Thyroid gland (tissue), 4 donors: ENCODE measurements at places on chromosomes 3 and 15.
A peak's percentile ranks its signal among the peaks of the same experiment; 100 is the strongest.

GRCh38 chr15:44490622-44491021 lies 46.3 kb upstream of the EIF3J start:
- no peak for DNase-seq

DNA sequence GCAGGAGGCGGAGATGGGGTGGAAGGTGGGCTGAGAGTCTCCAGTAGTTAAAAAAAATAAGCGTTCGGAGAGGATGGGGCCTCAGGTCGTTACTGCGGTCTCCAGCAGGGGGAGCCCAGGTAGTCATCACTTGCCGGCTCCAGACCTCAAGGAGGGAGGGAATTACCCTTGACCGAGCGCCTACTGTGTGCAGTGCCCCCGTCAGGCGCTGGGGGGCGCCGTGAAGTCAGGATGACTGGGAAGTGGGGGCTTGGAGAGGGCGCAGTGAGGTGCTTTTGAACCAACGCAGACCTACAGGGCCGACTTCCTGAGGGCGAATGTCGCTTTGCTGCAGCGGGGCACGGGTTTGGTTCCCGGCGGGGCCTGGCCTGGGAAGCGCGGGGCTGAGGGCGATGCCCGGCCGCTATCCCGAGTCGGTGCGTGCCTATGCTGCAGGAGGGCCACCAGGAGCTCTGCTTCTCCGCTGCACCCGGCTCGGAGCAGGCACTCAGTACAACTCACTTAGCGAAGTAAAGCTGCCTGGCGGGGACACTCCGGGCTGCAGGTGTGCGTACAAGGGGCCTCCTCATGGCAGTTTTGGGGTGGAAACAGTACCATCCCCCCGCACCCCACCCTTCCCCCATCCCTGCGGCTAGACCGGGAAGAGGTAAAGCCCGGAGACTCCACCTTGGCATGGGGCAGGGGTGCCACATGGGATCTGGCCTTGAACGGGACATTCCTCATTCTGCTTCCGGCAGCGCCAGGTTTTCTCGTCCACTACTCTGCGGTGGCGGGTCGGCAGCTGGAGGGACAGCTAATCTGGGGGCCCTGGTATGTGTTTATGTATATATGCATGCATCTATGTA lies 79.8 kb downstream of the RHCG start:
- DNase-seq = peak; percentile 34

DNA sequence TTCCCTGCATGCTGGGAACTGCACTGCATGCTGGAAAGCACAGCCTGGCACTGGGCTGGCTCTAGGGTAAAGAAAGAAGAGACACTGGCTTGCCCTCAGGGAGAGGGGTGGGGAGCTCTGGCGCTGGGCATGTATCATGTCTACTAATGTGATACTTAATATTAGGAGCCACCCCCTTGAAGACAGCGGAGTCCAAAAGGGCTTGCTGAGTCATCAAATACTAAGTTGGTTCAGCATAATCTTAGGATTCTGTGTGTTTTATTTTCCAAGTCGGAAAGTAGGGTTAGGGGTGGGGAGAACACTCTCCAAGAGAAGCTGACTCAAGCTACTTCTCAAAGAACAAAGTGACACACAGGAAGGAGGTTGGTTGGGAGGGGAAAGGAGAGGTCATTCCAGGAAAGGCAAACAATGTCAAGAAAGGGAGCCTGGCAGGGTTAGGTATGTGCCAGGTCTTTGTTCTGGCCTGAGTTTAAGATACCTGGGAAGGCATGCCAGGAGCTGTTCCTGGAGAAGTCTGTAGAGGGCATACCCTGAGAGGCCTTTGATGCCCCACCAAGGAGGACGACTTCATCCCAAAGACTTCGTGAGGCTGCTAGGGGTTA lies 237.8 kb upstream of the NR2E3 start:
- no peak for DNase-seq

- DNase-seq = no peak
These were observed 19.5 kb downstream of the PHC3 start for GRCh38 chr3:170162052-170162451.

DNA sequence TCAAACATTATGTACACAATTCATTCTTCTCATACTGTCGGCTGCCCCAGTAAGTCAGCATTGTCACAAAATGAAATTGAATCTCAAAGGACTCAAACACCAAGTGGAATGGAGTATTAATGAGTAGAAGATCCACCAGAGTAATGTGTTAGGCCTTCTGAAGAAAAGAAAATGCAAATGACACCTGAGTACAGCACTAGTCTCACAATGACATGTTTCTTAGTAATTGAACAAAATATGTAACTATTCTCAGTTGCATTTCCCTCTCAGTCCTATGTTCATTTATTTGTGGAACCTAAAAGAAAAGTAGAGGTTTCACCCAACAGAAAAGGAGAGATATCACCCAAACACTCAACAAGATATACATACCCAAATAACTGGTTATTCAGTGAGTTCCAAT lies 283.9 kb upstream of the THBS1 start:
- no peak for DNase-seq

DNA sequence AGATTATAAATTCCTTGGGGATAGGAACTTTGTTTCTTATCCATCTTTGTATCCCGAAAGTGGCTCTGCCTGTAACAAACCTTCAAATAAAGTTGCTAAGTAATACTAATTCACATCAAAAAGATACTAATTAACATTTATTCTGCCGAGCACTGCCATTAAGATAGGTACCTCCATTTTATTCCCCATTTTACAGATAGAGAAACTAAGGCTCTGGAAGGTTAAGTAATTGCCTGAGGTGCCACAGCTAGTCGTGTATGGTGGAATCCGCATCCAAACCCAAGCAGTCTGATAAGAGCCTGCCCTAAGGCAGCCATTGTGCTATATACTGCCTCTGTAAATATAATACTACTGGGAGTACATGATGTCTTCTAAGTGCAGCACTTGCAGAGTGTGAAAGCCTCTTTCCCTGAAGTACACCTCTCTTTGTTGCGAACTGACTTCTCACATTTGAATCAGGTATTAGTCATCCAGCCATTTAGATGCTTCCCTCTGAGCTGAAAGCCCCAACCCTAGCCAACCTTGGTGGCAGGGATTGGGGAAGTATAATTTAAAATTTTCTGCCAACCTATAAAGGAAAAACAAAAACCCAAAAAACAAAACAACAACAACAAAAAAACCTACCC lies 78.5 kb upstream of the CHD2 start:
- no peak for DNase-seq

DNA sequence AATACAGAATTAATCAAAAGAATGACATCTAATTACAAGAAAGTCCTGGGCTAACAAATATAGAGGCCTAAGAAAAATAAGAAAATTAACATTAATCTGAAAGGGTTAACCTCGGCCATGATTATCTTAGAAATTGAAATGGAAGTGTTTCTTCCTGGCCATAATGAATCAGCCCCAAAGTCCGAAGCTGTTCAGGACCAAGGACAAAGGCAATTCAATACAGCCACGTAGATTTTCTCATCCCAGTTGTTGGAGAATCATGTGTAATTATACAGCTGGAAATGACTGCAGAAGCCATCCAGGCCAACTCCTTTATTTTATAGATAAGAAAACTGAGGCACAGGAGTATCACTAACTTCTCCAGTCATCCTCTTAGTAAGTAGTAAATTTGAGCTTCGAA lies 38.0 kb upstream of the GBE1 start:
- DNase-seq = no peak

DNA sequence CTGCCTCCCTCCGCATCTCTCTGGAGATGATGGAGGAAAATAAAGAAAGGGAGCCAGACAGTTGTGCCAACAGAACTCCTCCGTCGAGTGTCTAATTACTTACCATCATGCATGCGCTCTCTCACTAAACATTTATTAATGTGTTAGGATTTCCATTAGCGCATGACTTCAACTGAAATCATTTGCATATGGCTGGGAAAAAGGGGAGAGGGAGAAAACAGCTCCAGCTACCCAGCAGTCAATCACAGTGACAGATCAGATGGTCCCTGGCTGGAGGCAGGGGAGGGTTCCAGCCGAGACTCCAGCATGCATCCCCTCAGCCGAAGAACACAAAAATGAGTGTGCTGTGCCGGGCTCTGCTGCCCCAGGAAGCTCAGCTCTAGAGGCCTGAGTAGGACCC lies 6.8 kb upstream of the RHO start:
- DNase-seq = no peak

DNA sequence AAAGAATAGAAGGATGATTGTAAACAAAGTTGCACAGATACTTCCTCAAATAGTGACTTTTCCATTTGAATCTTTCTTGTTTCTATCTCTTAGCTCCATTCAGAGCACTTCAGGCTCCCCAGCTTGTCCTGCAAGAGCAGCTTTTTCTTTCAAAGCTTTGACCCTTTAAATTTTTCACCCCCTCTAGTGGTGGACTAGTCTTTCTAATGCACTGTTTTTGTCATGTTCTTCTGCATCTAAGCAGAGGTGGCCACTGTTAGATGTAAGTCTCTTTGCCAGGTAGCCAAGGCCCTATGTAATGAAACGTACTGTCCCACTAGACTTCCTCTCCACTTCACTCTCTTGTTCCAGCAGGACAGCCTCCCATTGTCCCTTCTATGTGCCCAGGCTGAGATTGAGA lies 74.0 kb upstream of the MANF start:
- no peak for DNase-seq

- DNase-seq = no peak
These were observed 746.3 kb downstream of the ROBO2 start for GRCh38 chr3:77786216-77786615.

GRCh38 chr3:49966233-49966942 lies 26.4 kb downstream of the RBM6 start:
- DNase-seq = no peak
